Gastroesophageal sphincter (tissue), 4 donors: ENCODE measurements at places on chromosomes 11 and 22. TPM values are rescaled to one million over a fixed set of nuclear protein-coding genes. Genes with fewer than 3 reads are reported as not detected.

The TECTA gene
- 0.35 TPM for total RNA-seq

The MUC2 gene
- not detected for total RNA-seq

The PEX16 gene
- 21.3 TPM for total RNA-seq

The SELENOH gene
- 143 TPM for total RNA-seq

The ADM gene
- 70.5 TPM for total RNA-seq
